Stimulated activated CD4-positive, alpha-beta T cell treated with anti-CD3 and anti-CD28 coated beads, Interleukin-15, amount 100 ng/mL, for 48 hours (primary cell): ENCODE measurements at places on chromosomes 12 and 14.
A peak's percentile ranks its signal among the peaks of the same experiment; 100 is the strongest.

DNA sequence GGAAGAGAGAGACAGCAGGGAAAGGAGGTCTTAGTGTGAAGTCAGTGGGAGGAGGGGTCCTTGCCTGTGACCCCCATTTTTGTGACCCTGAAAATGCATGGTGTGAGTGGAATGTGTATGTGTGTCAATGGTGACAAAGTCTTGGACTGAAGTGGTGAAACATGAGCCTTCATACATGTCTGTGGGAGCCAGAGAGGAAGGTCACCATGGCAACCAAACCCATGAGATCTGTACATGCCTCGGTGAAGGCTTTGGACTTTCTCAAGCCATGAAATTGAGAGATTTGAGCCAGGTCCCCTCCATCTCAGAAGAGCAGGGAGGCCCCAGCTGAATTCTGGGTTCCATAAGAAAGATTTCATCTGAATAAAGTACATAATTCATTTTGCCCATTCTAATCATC lies 108.7 kb downstream of the TTC8 start:
- no peak for DNase-seq

GRCh38 chr14:96217376-96217913 lies 12.8 kb downstream of the BDKRB2 start:
- DNase-seq, result no peak

- DNase-seq, result peak; percentile 11
Observed at GRCh38 chr12:47549258-47549657, 156.6 kb downstream of the RPAP3 start.

DNA sequence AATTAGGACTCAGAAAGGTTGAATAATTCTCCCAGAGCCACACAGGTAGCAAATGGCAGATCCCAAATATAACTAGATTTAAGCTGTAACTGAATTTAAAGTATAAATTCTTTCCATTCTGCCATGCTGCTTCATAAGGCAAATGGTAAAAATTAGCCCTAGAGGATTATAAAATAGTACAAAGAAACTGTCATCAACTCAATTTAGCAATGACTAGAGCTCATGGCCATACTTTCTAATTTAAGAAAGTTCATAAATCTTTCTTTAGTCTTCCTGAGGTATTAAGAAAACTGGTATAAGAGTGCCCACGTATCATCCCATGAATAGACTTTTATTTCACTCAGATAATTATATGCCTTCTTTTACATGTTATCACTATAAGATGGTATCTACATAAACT lies 34.8 kb downstream of the MED13L start:
- DNase-seq, result no peak

DNA sequence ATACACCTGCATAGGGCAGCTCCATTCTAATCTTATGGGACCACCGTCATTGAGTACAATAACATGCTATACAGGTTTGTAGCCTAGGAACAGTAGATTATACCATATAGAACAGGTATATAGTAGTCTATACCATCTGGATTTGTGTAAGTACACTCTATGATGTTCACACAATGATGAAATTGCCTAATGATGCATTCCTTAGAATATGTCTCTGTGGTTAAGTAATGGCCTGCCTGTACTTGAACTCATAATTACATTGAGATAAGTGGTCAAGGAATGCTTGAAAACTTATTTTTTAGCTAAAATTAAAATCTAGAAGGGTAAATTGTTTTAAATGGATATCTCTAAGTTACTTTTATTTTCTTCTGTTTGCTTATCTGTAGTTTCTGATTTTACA lies 152.7 kb downstream of the SRGAP1 start:
- no peak for DNase-seq

- no peak for DNase-seq
Observed at GRCh38 chr14:87264272-87264785, 728.7 kb downstream of the GALC start.

DNA sequence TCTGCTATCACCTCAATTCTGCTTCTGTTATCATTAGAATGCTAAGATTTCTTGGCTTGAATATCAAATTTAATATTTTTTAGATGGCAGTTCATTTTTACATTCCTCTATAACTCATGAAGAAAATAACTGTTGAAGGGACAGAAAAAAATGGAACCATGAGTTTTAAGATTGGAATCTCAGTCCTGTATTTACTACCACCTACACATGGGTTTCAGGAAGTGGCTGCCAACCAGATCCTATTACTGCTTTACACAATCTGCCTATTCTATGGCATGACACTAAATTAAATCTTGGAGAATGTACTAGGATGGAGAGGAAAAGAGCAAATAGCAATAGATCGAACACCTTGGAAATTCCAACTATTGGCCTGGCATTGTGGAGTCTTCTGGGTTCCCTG lies 140.8 kb downstream of the DUSP6 start:
- DNase-seq, result no peak

DNA sequence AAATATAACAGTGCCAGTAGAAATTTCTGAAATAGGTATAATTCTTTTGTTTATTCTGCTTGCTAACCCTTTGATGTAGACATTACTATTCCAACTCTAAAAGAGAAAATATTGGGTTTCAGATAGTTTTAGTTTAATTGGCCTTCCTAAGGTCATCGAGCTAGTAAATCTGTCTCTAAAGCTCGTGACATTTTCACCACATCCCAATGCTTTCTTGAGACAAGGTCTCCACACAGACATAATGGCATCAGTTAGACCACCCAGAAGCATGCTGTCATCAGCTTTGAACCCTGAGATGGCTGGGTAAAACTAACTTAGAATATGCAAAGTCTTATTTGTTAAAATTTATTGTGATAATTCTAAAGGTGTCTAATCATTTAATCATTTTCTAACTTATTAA lies 52.0 kb downstream of the PIK3C2G start:
- no peak for DNase-seq

DNA sequence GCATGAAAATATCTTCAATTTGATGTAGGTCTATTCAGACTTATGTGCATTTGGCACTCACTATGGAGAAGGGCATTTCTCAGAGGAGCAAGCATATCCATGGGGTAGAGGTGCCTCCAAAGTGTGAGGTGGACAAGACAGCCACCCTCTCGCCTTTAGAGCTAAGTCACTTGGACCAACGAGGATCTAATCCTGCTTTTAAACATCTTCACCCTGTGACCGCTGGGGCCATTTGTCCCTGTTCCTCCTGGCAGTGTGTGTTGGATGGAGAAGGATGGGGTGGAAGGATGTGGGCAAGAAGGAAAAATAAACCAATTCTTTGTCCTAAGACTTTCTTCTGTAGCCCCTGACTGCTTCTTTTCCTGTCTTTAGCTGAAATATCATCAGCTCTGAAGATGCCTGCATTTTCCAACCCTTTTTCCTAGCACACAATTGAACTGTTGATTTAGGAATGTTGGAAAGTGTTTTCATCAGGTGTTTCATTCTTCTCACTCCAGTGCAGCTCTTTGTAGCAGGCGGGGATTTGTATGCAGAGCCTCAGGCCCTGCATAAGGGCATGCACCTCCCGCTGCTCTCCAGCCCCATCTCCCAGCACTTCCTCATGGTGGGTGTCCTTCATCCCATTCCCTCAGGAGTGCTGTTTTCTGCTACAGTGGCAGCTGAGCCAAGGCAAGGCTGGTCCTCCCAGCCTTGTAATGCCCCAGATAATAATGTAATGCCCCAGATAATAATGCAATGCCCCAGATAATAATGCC lies 5.3 kb downstream of the FGF6 start:
- DNase-seq, result no peak

DNA sequence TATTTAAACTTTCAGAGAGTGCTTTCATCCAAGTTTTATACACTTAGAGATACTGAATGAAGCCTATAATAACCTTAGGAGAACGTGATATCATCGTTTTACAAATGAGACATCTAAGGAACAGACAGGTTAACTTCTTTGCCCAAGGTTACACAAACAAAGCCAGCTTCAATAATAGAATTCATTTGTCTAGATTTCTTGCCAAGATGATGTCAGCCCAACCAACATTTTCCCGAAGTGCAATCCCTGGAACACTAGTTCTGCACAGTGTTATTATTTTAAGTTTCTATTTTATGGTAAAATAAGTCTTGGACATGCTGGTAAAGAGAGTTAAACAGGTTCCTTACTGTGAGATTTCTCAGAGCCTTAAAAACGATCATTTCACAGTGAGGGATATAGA lies 174.6 kb downstream of the SLC25A21 start:
- no peak for DNase-seq

DNA sequence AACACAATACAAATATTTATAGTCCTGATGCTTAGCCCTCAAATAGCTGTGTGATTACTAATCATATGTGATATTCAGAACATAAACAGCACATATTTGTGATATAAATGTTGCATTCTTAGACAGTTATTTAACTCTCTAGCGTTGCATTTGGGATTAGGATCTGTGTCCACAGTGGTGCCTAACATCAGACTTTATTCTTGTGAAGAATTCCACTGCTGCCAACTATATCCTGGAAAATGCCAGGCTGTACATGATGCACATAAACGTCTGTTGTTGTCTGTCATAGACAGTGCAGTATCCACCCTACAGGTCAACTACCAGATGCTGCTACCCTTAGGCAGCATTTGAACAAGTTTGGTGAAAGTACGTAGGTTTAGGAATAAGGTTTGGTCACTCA lies 39.0 kb downstream of the SLC38A4 start:
- no peak for DNase-seq

GRCh38 chr14:50410071-50410470 lies 13.4 kb upstream of the CDKL1 start:
- no peak for DNase-seq

DNA sequence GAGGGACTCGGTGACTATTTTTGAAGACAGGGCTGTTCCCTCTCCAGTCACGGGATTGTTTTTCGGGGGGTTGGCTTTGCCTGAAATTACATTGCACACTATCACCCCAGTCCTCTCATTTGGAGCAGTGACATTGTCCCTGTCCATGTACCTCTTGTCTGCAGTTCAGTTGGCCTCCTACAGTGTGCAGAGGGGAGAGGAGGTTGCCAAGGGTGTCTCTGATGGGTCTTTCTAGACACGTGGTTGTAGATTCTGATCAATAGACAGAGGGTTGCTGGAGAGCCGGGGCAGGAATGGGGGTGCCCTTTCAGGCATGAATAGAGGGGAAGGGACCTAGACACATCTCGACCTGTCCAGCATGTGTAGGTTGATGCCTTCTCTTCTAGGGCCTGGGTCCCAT lies 1.2 kb downstream of the TMEM120B start:
- no peak for DNase-seq

GRCh38 chr14:60204104-60204842 lies 39.1 kb upstream of the DHRS7 start:
- no peak for DNase-seq

GRCh38 chr14:68663385-68664076 lies 129.3 kb downstream of the ZFP36L1 start:
- peak; percentile 59 for DNase-seq

DNA sequence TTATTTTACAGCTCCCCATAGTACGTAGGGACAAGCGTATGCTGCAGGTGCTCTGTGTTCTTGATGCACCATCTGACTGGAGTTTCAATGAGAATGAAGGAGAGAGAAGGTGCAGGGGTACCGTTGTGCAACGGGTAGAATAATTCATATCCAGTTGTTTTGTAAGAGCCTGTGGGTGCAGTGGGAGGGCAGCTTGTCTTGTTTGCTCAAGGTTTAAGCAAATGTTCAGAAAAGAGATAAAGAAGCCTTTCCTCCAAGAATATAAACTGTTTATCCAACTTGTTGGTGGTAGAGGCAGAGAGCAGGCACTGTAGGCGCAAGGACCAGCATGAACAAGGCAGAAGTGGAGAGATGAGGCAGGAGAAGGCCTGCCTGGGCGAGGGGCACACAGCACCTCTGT lies 64.2 kb downstream of the ADCK1 start:
- no peak for DNase-seq

GRCh38 chr14:22122227-22122818 lies 448.7 kb upstream of the OR4E1 start:
- no peak for DNase-seq

DNA sequence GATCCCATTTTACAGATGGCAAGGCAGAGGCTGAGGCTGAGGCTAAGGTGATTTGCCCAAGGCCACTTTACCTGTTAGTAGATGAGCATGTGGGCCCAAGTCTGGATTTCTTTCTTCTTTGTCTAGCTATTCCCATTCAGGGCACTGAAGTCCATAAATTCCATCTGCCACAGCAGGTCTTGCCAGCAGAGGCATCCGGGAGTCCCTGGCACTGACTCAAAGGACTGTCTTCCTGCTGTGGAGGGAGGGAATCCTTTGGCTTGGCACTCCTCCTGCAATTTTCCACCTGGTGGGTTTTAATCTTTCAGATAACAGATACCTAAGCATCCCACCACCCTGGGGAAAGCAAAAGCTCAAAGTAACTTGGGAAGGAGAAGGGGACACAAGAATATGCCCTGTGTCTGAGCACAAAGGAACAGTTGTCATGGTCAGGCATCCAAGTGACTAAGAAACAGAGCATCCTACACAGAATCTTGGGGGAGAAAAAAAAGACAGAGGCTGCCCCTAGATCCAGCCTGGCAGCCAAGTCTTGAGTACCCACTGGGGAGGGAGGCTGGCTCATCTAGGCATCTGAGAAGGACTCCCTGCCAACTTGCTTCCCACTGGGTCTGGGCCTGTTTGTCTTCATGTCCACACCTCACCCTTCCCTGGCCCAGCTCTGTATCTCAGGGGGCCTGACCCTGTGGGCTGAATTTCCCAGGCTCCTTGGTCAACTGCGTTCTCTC lies 35.6 kb upstream of the CMKLR1 start:
- DNase-seq, result no peak

DNA sequence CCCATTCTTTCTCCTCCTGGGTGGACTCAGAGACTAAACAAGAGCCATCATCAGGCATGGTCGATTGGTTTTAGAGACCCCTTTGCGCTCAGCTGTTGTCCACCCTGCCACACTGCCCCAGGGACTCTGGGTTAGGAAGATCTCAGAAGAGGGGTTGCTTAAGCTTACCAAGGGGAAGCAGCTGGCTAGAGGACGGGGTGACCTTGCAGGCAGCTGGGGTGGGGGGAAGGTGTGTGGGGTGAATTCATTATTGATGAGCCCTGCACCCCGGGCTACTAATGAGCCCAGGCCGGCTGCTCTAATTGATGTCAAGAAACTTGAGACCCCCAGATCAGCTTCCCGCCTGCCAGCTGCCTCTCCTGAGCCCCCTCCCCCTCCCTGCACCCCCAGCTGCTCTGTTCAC lies 8.7 kb upstream of the ZNF385A start:
- DNase-seq, result no peak
